ENCODE measurements at places on chromosomes 11 and 22.

DNA sequence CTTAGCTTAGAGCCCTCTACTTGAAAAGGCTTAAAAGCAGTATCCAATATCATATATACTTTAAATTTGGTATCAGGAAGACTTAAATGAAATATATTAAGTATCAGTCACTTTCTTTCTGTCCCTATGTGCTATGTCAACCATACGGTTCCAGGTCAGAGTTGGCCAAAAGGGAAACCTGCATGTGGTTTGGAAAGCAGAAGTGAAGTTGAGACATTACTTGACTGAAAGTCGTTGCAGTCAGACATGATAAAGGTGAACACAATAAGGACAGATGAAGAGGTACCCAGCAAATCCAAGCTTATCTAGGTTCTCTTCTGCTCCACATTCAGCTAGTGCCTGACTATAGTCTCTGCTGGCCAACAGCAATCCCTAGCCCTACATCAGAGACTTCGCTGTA is 336.8 kb downstream of the KCNA4 start:
- H3K4me1 ChIP-seq, result no peaks in the 10 kb centered on the region
- H3K27ac ChIP-seq, result no peak overlapping the region
- no peaks in the 10 kb centered on the region for H3K27me3 ChIP-seq
- H3K4me3 ChIP-seq, result no peak overlapping the region

- H3K4me3 ChIP-seq, result no peak overlapping the region
- no peaks in the 10 kb centered on the region for H3K4me1 ChIP-seq
- DNase-seq, result no peak
- H3K36me3 ChIP-seq, result no peaks in the 10 kb centered on the region
- no peaks in the 10 kb centered on the region for H3K27me3 ChIP-seq
These were observed 14.0 kb upstream of the AMPD3 start for GRCh38 chr11:10441091-10441490.

- no peaks in the 10 kb centered on the region for H3K4me1 ChIP-seq
- no peak for DNase-seq
These were observed 7.7 kb downstream of the RHBDD3 start for GRCh38 chr22:29260031-29260560.

GRCh38 chr11:87851234-87851633 is 324.0 kb downstream of the RAB38 start:
- H3K27ac ChIP-seq, result no peak overlapping the region
- H3K36me3 ChIP-seq, result no peaks in the 10 kb centered on the region
- no peaks in the 10 kb centered on the region for H3K27me3 ChIP-seq
- no peak overlapping the region for H3K4me3 ChIP-seq

DNA sequence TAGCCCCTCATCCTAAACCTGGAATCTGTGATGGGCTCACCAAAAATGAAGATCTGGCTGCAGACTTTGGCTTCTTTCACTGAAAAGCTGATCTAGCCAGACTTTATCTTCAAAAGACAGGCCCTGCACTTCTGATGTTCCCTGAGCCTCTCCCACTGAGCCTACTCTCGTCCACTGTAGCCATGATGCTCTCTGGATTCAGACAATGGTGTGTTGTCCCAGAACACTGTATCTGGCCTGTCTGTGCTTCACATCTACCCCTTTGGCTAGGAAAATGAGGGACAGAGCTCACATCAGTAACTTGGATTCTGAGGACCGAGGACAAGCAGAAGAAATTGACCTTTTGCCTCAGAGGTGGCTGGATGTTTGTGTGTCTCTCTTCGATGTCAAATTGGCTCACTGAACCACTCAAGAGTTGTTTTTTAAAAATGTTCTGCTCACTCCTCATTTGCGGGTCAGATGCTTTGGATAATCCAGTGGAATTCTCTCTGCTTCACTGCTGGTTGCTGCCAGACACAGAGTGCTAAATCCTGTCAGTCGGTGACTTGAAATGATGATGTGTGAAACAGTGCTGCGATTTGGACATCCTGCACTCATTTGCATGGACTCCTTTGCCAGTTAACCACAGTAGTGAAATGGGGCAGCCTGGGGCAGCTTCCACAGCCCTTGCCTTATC is 67.5 kb downstream of the ARFGAP2 start:
- no peak overlapping the region for H3K4me3 ChIP-seq
- no peak for DNase-seq
- H3K27me3 ChIP-seq, result no peaks in the 10 kb centered on the region

GRCh38 chr11:7892059-7892699 is 38.9 kb downstream of the OR10A6 start:
- H3K27me3 ChIP-seq, result no peaks in the 10 kb centered on the region
- no peaks in the 10 kb centered on the region for H3K4me1 ChIP-seq
- no peak for DNase-seq
- H3K27ac ChIP-seq, result no peak overlapping the region
- no peak overlapping the region for H3K4me3 ChIP-seq
- no peaks in the 10 kb centered on the region for H3K36me3 ChIP-seq

GRCh38 chr11:3880724-3881123 is 25.3 kb downstream of the STIM1 start:
- DNase-seq, result no peak
- peaks cover 31% of the 10 kb centered on the region for H3K4me1 ChIP-seq
- H3K4me3 ChIP-seq, result no peak overlapping the region
- H3K27ac ChIP-seq, result no peak overlapping the region

DNA sequence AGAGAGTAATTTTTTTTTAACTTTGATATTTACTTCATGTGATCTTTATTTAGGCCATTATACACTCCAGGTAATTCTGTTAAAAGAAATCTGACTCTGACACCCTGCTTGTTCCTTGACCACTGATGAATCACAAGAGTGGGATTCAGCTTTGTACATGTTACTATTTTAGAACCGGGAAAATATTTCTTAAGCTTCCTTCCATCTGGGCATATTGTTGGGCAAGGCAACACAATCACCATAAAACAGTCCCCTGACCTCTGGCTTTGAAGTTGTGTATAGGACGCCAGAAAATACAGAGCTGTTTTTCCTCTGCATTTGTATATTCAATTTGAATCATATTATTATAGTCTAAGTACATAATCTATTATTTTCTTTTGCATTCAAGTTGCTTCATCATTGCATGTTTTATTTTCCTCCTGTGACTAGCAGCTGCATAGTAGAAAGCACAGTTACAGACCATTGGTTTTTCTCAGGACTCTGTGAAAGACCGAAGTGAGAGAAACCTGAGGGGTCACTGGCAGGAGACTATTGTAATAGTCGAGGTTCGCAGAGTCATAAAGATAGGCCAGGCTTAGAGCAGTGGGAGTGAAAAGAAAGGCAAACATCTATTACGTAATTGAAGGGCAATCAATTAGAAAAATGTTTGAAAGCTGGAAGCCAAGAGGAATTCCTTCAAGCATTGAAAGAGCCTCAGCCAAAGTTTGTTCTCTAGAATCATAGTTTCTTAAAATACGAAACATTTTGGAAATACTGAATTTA is 51.8 kb upstream of the SLC36A4 start:
- H3K36me3 ChIP-seq, result no peaks in the 10 kb centered on the region
- H3K27me3 ChIP-seq, result no peaks in the 10 kb centered on the region
- no peak overlapping the region for H3K4me3 ChIP-seq
- H3K4me1 ChIP-seq, result no peaks in the 10 kb centered on the region
- H3K27ac ChIP-seq, result no peak overlapping the region

- no peak for DNase-seq
- H3K27me3 ChIP-seq, result no peaks in the 10 kb centered on the region
- no peak overlapping the region for H3K27ac ChIP-seq
These were observed 156.4 kb upstream of the PITPNB start for GRCh38 chr22:28075358-28075981.

DNA sequence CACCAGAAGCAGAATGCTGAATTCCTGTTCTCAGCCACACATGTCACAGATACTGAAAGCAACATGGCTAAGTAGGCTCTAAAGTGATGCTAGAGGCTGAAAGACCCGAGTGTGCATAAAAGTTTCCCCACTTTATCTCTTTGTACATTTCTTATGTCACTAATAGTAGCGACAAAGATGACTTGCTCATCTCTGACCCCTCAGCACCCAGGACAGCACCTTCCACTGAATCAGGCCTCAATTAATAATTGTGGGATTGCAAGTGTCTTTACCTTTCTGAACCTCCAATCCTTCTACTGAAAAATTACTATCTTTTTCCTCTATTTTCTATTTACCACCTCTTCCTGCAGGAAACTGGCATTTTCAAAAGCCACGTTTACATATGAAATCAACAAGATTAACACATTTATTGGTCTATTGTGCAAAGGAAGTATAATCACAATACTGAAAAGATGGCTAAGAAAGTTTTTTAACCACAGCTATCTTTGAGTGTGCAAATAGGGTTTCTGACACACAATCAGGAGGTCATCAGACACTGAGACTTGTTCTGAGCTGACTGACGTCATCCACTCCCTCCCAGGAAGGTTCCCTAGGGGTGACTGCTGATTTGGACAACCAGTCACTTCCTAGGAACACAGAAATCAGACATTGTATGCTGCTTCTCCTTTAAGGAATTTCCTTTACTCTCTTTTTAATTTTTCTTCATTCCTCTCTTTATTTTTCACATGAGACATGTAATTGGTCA is 213.9 kb upstream of the ISX start:
- no peaks in the 10 kb centered on the region for H3K36me3 ChIP-seq
- H3K27me3 ChIP-seq, result no peaks in the 10 kb centered on the region
- H3K27ac ChIP-seq, result no peak overlapping the region
- no peak overlapping the region for H3K4me3 ChIP-seq
- no peaks in the 10 kb centered on the region for H3K4me1 ChIP-seq
- no peak for DNase-seq

DNA sequence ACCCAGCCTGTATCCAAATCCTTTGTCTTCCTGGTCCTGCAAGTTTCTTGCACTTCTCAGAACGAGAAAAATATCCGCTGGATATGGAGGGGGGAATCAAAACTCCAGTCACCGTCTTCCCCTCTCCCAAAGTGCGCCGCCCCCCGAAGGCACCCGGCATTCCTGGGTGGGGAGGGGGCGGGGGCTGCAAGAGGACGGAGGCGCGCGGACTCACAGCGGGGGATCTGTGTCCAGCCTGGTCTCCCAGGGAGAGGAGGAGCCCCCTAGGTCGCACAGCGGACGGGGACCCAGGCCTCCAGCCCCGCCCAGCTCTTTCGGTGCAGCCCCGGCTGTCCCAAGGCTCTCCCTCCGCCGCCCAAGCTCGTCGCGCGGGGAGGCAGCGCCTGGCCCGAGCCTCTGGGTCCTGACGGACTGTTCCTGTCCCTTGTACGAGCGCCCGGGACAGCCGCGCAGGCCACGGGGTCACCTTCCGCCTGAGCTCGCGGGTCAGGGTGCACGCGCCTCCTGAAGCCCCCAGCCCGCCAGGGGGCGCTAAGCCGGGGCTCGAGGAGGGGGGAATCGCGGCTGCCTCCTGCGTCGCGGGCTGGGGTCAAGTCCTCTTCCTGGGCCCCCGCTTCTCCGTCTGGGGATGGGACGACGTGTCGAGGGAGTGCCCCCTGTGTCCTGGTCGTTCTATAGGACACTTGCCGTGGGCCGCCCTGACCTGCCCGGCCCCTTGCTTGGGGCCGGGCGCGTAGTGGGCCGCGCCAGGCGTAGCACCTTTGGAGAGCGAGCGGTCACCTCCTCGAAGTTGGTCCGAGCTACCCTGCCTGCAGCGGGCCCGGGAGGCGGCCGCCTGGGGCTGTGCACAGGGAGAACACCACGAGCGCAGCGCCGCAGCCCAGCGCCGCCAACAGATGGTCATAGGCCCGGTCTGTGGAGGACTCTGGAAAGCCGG is 2.4 kb upstream of the WNT11 start:
- peaks cover 26% of the 10 kb centered on the region for H3K27me3 ChIP-seq
- no peaks in the 10 kb centered on the region for H3K36me3 ChIP-seq
- H3K4me3 ChIP-seq, result peak overlapping the region; percentile 63
- DNase-seq, result peak; percentile 66

- peaks cover 41% of the 10 kb centered on the region for H3K36me3 ChIP-seq
- H3K4me3 ChIP-seq, result no peak overlapping the region
- no peak for DNase-seq
- peaks cover 52% of the 10 kb centered on the region for H3K4me1 ChIP-seq
- H3K27me3 ChIP-seq, result no peaks in the 10 kb centered on the region
These were observed 39.0 kb downstream of the MYH9 start for GRCh38 chr22:36348760-36349159.

- H3K27me3 ChIP-seq, result no peaks in the 10 kb centered on the region
- DNase-seq, result no peak
- H3K4me3 ChIP-seq, result no peak overlapping the region
These were observed 41.0 kb upstream of the MS4A8 start for GRCh38 chr11:60658409-60658808.

GRCh38 chr22:43199541-43199940 is 12.6 kb upstream of the TTLL12 start:
- no peak for DNase-seq
- H3K4me1 ChIP-seq, result no peaks in the 10 kb centered on the region
- H3K27me3 ChIP-seq, result no peaks in the 10 kb centered on the region
- H3K4me3 ChIP-seq, result no peak overlapping the region
- H3K27ac ChIP-seq, result no peak overlapping the region

DNA sequence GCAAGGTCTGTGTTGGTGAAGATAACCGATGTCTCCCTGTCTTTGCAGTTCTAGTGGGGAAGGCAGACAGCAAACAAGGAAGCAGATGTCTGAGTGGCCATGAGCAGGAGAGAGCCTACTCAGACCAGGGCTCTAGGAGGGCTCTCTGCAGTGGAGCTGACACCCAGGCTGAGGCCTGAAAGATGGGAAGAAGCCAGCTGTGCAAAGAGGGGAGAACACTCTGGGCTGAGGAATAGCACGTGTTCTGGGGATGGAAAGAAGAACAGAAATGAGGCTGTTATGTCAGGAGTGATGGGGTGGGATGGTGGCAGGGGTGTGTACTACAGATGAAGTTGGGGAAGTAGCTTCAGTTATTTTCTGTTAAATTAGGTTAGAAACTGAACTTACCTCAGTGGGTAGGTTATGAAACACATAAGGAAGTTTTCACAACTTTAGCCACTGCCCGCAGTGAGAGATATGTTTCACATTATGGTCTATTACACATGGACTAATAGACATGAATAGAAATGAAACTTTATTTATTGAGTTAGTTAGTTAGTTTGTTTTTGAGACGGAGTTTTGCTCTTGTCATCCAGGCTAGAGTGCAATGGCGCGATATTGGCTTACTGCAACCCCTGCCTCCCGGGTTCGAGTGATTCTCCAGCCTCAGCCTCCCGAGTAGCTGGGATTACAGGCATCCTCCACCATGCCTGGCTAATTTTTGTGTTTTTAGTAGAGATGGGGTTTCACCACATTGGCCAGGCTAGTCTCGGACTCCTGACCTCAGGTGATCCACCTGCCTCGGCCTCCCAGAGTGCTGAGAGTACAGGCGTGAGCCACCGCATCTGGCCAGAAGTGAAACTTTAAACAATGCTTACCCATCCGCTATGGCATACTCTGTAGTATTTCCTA is 7.8 kb downstream of the DCPS start:
- no peak overlapping the region for H3K27ac ChIP-seq
- H3K27me3 ChIP-seq, result no peaks in the 10 kb centered on the region
- DNase-seq, result no peak

Data from effector memory CD4-positive, alpha-beta T cell (primary cell).